ENCODE measurements at places on chromosomes 4 and X.

GRCh38 chrX:72394518-72395170 is 88.9 kb upstream of the CITED1 start:
- peak; percentile 7 for DNase-seq

DNA sequence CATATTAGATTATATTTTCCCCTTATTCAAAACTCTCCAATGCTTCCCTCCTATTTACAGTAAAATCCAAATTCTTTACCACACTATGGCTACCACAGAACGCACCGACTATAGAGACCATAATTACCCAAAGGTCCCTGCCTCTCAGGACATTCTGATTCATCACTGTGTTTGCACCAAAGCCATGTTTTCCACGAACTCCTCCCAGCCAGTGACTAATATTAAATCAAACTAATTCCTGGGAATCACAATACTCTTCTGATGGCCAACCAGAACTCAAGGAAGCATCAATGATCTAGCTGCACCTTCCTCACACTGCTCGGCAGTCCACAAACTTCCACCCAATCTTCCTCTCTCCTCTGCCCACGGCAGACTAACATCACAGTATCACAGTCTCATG is 24.2 kb upstream of the EDNRA start:
- no peak for DNase-seq

GRCh38 chr4:180696460-180697092 is 1546.6 kb upstream of the TENM3 start:
- DNase-seq: no peak

DNA sequence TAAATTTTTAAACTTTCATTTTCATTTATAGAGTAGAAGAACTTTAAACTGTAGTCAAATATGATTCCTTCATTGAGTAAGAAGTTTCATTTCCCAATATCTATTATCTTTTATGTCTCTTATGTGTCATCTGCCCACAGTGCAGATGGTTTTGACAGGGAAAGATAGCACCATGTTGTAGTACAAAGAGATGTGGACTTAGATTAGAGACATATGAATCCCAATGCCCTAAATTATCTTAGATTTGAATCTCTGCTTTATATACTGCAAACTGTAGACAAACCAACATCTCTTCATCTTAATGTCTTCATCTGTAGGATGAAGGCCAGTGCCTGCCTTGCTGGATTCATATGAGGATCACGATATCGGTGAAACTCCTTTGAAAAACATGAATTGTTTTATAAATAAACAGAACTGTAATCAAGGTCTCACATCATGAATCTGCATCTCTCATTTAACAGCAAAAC is 217.5 kb downstream of the BANK1 start:
- DNase-seq: no peak

- DNase-seq: no peak
Observed at GRCh38 chr4:181582595-181582994, 660.6 kb upstream of the TENM3 start.
